Activated CD8-positive, alpha-beta memory T cell treated with anti-CD3 and anti-CD28 coated beads, Interleukin-2, amount 50 U/mL, for 4 hours (primary cell): ENCODE measurements at places on chromosomes 5 and 9.
A peak's percentile ranks its signal among the peaks of the same experiment; 100 is the strongest.

GRCh38 chr5:176658817-176659511 is 11.7 kb downstream of the TSPAN17 start:
- DNase-seq: no peak

DNA sequence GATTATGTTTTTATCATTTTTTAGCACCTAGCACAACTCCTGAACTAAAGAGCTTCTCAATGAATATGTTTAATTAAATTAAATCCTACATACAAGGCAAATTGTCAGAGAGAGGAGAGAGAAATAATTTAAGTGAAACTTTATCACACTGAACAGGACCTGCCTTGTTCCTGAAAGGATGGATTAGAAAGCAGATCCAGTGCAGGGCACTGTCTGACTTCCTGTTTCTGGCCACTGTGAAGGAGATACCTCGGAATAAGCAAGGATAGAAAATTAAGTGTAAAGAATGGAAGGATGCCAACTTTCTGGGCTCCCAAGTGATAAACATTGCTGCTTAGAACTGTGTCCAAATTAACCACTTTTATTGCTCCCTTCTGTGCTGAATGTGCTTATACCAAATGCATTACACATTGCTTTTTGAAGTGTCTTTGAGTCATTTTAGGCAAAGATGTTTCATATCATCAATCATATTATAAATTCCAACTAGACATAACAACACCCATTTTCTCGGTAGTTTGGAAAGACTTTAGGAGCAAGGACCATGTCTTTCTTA is 89.1 kb upstream of the SPDL1 start:
- no peak for DNase-seq

DNA sequence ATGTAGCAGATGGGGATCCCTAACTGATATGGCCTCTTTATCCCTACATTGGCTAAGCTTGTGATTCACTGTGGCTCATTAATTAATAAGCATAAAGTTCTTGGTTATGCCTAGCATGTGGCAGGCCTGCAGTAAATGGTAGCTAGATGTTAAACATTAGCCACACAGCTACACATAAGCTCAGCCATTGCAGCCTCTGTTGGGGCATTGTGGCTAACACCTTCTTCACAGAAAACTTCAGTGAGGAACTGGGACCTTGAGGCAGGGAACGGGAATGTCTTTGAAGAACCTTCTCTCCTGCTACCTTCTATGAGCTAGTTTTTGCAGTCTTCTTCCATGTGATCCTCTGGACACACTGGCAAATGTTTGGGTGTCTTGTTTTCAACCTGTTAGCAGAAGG is 338.2 kb downstream of the NTRK2 start:
- no peak for DNase-seq

DNA sequence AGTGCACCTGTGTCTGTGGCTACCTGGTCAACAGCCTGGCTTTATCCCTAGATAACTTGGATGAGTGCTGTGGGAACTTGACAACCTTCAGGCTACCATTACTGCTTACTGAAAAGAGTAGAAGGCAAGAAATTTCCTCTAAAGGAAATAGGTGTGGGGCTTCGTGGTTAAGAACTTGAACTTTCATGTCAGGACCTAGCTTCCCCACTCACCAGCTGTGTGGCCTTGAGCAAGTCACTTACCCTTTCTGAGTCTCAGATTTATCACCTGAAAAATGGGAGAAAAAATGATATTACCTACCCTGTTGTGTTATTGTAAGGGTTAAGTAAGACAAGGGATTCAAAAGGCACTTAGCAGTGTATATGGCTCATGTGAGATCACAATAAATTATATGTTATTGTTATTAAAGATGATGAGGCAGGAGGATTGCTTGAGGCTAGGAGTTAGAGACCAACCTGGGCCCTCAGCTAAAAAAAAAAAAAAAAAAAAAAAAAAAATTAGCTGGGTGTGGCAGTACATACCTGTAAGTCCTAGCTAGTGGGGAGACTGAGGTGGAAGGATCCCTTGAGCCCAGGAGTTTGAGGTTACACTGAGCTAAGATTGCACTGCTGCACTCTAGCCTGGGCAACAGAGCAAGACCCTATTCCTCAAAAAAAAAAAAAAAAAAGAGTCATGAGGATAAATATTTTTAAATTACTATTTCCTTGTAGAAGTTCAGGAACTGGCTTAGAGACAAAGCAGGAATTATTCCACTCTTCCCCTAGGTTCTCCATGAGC is 97.0 kb upstream of the SPRY4 start:
- DNase-seq: no peak

GRCh38 chr5:72126796-72127195 is 19.5 kb downstream of the MAP1B start:
- no peak for DNase-seq

DNA sequence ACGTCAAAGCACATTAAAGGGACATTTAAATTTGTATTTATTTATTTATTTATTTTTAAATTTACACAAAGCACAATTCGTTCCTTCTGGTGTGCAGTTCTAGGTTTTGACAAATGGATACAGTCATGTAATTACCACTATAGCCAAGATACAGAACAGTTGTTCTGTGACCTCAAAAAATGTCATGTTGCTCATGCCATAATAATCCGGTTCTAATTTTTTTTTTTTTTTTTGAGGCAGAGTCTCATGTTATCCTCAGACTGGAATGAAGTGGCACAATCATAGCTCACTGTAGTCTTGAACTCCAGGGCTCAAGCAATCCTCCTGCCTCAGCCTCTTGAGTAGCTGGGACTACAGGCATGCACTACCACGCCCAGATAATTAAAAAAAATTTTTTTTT is 7.8 kb downstream of the IGFBPL1 start:
- no peak for DNase-seq

DNA sequence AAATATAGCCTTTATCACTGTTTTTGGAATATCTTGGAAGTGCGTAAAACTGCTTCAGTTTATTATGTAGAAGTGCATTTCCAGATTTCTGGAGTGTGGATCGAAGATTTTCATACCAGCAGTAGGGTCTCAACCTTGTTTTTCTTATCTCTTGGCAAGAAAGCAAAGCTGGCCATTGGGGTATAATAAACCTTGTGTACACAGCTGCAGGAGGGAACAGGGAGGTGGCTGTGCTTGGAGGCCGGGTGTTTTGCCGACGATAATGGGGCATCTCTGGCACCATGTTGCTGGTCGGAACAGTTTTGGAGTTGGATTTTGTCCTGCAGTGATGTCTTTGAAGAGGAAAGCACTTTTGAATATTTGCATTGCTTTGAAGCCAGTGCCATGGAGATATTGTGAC is 308.8 kb upstream of the DMRT1 start:
- DNase-seq: no peak

DNA sequence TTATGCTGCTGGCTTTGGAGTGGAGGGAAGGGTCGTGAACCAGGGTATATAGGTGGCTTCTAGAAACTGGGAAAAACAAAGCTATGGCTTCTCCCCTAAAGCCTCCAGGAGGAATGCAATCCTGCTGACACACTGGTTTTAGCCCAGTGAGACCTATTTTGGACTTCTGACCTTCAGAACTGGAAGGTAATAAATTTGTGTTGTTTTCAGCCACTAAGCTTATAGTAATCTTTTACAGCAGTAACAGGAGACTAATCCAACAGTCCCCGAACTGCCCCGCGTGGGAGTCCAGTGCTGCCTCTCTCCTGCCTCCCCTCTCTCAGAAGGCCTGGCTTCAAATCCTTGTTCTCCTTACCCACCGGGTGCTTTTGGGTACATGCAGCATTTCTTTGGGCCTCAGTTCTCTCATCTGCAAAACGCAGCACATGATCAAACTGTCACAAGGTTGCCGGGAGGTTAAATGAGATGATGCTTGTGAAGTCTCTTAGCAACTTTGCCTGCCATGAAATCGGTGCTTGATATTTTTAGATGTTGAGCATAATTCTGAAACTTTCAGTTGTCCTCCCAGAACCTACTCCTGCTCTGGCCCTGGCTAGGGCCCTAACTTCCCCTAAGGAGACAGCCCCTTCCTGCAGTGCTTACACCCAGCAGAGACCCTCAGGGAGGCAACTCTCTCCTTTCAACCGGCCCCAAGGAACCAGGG is 127.3 kb upstream of the BOD1 start:
- no peak for DNase-seq

GRCh38 chr9:10774051-10774450 is 161.2 kb upstream of the PTPRD start:
- no peak for DNase-seq

- no peak for DNase-seq
These were observed 37.5 kb upstream of the CPEB4 start for GRCh38 chr5:173850659-173851058.

DNA sequence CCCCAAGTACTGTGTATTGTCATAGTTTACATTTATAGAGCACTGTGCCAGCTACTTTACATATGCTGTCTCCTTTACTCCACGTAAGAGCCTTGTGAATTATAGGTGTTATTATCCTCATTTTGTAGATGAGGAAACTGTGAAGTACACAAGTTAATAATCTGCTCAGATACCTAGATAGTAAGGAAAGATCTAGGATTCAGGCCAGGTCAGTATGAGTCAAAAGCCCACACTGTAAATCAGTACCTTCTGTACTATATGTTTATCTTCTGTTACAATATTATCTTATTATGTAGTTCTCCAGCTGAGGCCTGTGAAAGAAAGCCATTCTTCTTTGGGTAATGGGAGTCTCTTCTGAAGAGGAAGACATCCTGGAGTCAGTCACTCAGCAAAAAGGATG is 72.4 kb upstream of the TLX3 start:
- DNase-seq: no peak

DNA sequence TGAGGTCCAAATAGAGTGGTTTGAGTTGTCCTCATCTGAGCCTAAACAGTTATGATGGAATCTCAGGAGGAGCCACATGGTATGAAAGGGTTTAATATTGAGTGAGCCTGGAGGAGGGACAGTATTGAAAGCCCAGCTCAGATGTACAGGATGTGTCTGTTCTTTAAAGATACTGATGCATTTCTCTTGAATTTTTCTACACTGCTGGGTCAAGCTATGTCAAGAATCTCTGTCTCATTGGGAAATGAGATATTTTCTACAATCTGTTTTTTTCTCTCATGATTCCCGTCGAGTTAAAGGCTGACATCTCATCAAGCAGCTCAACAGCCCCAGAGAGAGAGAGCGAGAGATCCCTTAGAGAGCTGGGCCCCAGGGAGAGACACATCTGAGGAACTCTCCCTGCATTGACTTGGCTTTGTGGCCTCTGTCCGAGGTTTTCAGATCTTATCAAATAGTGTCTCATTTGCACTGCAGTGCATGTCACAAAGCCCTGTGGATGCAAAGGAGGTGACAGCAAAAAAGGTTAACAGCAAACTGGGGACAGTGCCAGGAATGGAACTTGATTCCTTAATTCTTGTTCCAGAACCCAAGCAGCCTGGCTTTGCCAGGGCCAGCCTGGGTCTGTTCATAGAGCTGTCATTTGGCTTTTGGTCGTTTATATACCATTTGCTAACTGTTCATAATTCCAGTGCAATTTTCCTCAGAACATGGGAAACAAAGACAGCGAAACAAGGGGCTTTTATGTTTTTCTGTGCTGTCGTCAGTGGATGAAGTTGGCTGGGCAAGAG is 19.0 kb upstream of the ACTBL2 start:
- DNase-seq: no peak

DNA sequence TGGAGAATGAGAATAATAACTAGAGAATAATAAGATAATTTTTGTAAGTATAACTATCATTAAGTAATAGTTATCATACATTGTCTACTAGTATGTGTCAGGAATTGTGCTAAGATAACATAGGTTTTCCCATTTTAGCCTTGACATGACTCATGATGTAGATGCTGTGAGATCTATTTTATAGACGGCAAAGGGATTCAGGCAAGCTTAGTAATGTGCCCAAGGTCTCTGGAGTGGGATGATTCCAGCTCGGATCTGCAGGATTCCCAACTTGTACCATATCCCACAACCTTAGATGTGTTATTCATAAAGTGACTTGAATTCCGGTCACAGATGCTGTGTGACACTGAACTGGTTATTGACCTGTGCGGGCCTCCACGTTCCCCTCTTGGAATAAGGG is 51.5 kb downstream of the IL31RA start:
- DNase-seq: no peak

DNA sequence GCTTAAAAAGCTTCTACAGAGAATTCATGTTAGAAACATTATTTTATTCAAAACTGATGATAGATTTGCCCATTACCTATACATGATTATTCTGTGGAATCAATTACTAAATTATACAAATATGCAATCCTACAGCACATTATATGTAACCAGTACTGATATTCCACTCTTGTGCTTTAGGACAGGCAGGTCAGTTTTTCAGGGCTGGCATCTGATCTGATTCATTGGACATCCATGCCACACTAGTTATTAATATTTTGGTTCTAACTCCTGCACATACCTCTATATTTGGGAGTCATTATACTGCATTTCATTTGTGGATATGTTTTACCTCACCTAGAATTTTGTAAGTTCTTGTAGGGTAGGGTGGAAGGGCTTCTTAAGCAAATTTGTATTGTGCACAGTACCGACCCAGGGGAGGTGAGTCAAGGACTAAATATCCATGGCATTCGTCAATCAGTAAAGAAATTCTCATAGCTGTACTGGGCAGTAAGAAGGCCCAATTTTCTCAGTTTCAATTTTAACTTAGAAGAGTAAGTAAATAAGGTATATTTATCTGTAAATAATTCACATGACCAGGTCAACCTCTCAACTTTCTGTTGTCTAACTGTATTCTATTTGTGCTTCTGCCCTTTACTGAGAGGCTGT is 33.5 kb downstream of the ELOVL7 start:
- DNase-seq: no peak

GRCh38 chr5:175032741-175033151 is 308.4 kb downstream of the MSX2 start:
- DNase-seq: no peak

GRCh38 chr5:32239385-32239784 is 65.3 kb upstream of the GOLPH3 start:
- no peak for DNase-seq

DNA sequence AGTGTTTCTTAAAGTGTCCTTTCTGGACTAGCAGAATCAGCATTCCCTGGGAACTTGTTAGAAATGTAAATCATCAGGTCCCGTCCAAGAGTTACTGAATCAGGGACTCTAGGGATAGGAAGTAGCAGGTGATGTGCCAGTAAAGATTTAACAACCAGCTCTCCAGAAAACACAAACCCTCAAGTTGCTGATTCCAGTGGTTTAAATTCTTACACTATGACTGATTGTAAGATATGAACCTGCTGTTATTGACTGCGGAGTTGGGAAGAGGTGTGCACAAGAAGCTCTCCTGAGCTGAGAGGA is 39.1 kb upstream of the BASP1 start:
- DNase-seq: no peak

DNA sequence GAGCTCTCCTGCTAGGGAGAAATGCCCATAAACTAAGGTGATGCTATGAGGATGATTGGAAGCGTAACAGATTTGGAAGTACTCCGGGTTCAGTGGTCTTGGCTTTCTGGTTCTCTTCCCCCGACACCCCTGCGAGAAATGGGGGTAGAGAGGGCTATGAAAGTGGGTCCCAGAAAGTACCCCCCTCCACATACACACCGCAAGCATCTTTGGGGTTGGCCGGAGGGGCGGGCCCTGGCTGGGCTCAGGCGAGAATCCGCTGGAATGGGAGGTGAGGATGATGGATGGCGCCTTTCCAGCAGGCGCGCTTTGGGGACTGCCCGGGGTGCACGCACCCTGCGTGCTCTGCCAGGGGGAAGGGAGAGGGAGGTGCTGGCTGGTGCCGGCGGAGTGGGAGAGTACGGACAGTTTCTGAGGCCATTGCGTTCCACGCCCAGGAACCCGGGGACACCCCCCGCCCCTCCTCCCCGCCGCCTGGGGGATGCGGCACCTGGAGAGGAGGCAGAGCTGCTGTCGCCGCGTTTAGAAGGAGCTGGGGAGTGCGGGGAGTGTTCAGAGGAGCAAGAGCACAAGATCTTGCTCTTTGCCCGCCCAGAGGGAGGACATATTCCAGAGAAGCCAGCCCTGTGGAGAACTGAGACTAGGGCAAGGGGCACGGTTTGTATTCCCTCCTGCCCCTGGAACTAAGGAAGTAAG is 1.9 kb downstream of the PCSK5 start:
- peak; percentile 17 for DNase-seq

- DNase-seq: no peak
These were observed 134.6 kb downstream of the DNAH5 start for GRCh38 chr5:13809921-13810320.
